ENCODE measurements at places on chromosomes 3 and 15. TPM values are rescaled to one million over a fixed set of nuclear protein-coding genes. Genes with fewer than 3 reads are reported as not detected.

CD200R1L gene
- total RNA-seq, result not detected

NDN gene
- not detected for total RNA-seq

ALG1L2 gene
- total RNA-seq, result 0.44 TPM

SERINC4 gene
- total RNA-seq, result 0.12 TPM

KBTBD13 gene
- not detected for total RNA-seq

CP gene
- total RNA-seq, result 0.52 TPM

BOC gene
- total RNA-seq, result 3.3 TPM

CPN2 gene
- not detected for total RNA-seq

CELF6 gene
- 0.52 TPM for total RNA-seq

DNA sequence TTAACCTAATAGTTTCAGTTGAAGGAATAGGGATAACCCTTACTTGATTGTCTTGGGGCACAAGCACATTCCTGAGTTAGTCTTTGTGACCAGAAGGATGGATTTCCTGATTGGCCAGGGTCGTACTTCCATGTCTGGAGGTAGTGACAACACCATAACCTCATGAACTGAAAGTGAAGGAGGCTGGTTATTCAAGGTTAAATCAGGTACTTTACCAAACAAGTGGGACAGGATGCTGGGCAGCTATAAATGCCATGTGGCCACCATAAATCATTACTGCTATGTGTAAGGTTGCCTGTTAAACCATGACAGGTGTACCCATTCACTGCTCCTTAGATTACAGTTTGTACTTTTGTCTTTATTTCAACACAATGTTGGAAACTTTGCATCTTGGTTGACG is 128.3 kb upstream of the SAMMSON start:
- no peak overlapping the region for H3K4me3 ChIP-seq
- no peaks in the 10 kb centered on the region for H3K27me3 ChIP-seq
- no peaks in the 10 kb centered on the region for H3K36me3 ChIP-seq
- DNase-seq, result no peak
- H3K27ac ChIP-seq, result no peak overlapping the region

GRCh38 chr3:46130631-46131310 is 77.3 kb downstream of the CCR1 start:
- no peak overlapping the region for H3K4me3 ChIP-seq
- no peak overlapping the region for H3K27ac ChIP-seq
- H3K36me3 ChIP-seq, result no peaks in the 10 kb centered on the region
- no peak for DNase-seq

- no peaks in the 10 kb centered on the region for H3K4me1 ChIP-seq
- no peak overlapping the region for H3K27ac ChIP-seq
- no peaks in the 10 kb centered on the region for H3K27me3 ChIP-seq
- no peak overlapping the region for H3K4me3 ChIP-seq
- H3K36me3 ChIP-seq, result no peaks in the 10 kb centered on the region
- no peak for DNase-seq
Measured at GRCh38 chr3:60708191-60708975, 542.9 kb downstream of the FHIT start.

DNA sequence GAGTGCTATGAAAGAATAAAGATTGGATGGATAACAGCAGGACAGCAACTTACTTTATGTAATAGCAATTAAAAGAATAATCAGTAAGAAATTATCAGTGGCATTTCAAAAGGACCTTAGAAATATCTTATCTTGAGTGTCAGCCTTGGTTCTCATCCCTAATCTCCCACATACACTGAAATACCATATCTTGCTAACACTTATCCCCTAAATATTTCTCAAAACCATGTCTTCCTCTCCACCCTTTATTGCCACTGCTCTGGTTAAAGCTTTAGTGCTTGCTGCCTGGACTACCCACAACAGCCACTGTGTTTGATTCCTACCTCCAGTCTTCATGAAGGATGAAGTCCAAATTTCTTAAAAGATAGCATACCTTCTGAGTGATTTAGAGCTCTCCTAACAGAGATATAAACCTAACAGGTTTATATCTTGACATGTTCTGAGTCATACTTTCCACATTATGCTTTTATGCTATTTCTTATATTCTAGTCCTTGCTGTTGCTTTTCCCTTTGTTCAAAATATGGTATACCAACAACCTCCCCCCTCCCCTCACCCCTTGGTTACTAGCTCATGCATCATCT is 202.8 kb downstream of the RSRC1 start:
- no peak overlapping the region for H3K4me3 ChIP-seq
- no peak for DNase-seq
- no peaks in the 10 kb centered on the region for H3K27me3 ChIP-seq
- no peaks in the 10 kb centered on the region for H3K4me1 ChIP-seq
- no peak overlapping the region for H3K27ac ChIP-seq

GRCh38 chr3:33315826-33316225 is 38.6 kb downstream of the FBXL2 start:
- H3K27me3 ChIP-seq, result no peaks in the 10 kb centered on the region
- H3K36me3 ChIP-seq, result no peaks in the 10 kb centered on the region

- H3K27me3 ChIP-seq, result no peaks in the 10 kb centered on the region
- no peaks in the 10 kb centered on the region for H3K36me3 ChIP-seq
- H3K4me1 ChIP-seq, result no peaks in the 10 kb centered on the region
- no peak overlapping the region for H3K27ac ChIP-seq
- DNase-seq, result peak; percentile 41
- H3K4me3 ChIP-seq, result no peak overlapping the region
Measured at GRCh38 chr15:51775967-51776816, 24.8 kb downstream of the TMOD2 start.

DNA sequence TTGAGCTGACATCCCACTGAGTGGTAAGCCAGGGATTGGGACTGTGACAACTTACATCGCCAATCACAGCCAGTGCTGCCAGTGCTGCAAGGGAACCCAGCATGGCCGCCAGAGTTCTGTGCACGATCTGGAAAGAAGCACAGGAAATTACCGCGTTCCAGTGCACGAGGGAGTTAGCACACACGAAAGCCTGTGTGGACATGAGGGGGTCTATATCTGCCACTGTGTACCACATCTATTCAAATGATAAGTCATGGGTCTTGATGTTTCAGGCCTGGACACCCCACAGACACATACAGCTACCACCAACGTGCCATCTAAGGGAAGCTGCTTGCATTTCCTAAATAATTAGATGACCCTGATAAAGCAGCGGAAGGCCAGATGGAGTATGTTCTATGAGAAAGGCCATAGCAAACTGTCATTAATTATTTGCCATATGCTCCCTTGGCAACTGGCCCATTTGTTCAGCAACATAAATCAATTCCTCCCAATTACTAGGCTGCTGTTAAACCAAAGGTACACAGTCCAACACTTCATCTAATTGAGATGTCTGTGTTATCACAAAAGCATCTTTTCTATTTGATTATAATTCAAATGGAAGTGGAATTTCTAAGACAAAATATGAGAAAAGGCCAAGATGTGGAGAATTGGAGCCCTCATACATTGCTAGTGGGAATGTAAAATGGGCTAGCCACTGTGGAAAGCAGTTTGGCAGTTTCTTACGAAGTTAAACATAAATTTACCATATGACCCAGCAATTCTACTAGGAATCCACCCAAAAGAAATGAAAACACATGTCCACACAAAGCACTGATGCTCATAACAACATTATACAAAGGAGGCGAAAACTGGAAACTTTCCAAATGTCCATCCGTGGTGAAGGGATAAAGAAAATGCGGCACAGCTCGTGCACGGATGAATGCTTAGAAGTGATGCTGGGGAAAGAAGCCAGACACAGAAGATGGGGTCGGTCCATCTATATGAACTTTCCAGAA is 108.3 kb downstream of the OCA2 start:
- H3K4me1 ChIP-seq, result no peaks in the 10 kb centered on the region
- H3K27me3 ChIP-seq, result no peaks in the 10 kb centered on the region
- H3K36me3 ChIP-seq, result no peaks in the 10 kb centered on the region
- H3K27ac ChIP-seq, result no peak overlapping the region
- no peak overlapping the region for H3K4me3 ChIP-seq
- DNase-seq, result no peak

DNA sequence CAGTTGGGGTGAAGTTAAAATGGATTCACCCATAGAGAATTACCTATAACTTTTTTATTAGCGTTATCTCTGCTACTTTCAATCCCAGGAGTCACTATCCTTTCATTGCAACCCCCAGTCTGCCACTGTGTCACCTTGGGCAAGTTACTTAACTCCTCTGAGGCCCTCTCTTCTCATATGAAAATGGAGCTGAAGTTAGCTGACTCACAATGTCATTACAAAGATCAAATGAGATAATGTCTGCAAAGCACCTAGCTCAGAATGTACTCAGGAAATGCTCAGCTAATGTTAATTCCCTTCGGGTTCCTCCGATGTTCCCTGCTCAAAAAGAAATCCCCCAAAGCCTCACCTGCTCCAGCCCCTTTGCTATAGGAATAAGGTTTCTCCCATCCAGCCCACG is 50.0 kb downstream of the TRIM42 start:
- DNase-seq, result no peak
- H3K27me3 ChIP-seq, result peaks cover 41% of the 10 kb centered on the region
- H3K27ac ChIP-seq, result no peak overlapping the region
- no peak overlapping the region for H3K4me3 ChIP-seq

DNA sequence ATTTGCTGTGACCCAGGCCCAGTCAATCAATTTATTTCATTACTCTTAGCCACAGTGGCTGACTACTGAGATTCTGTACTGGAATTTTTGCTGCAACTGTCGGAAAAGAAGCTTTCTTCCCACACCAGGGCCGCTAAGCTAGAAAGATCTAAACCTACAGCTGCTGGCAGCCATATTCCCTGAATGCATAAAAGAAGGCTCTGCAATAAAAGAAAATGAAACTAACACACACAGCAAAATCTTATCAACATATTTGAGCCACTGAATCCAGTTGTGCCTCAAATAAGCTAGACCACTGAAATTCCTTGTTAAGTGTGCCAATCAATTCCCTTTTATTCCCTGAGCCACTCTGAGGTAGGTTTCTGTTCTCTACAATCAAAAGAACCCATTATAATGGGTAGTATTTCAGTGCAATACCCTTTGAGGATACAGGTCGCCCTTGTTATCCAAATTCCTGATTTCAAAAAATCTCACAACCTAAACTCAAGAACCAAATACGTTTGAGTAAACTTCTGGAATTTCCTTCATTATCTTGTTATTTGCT is 60.3 kb downstream of the MYO9A start:
- no peak for DNase-seq
- no peak overlapping the region for H3K27ac ChIP-seq
- H3K4me1 ChIP-seq, result no peaks in the 10 kb centered on the region
- no peaks in the 10 kb centered on the region for H3K27me3 ChIP-seq

GRCh38 chr3:188468662-188469061 is 314.7 kb downstream of the LPP start:
- H3K4me1 ChIP-seq, result no peaks in the 10 kb centered on the region
- no peak for DNase-seq
- no peak overlapping the region for H3K4me3 ChIP-seq

DNA sequence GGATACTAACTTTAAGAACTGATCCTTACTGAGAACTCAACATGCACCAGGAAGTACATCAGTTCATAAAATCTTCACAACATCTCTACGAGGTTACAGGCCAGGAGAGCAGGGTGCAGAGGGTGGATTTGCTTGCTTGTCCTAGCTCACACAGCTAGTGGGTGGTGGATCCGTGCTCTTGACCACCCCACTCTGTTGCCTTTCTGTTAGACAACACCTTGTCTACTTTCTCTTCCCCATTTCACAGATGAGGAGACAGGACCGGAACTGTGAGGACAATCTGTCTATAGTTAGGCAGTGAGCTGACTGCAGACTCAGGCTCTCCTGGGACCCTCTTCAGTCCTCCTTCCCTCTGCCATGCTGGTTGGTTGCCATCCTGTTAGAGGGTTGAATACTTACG is 221.7 kb upstream of the TLE3 start:
- H3K27me3 ChIP-seq, result no peaks in the 10 kb centered on the region
- H3K36me3 ChIP-seq, result no peaks in the 10 kb centered on the region
- no peak overlapping the region for H3K4me3 ChIP-seq
- H3K4me1 ChIP-seq, result no peaks in the 10 kb centered on the region
- H3K27ac ChIP-seq, result no peak overlapping the region

DNA sequence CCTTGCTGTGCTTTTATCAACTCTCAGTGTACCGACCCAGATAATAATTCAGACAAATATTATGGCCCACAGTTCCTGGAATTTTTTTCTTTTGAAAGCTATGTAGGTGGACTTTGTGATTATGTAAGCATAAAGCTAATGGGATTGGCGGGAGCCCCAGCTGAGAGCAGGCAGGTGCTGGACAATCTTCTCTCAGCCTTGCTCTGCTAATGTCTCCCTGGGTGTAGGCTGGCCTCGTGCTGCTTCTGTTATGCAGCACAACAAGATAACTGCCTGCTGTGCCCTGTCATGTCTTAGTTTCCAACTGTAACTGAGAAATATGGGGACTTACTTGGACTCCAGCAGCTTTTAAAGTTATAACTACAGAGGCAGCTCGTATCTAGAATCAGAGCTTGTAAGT is 415.0 kb downstream of the PDCD6IP start:
- no peak overlapping the region for H3K4me3 ChIP-seq
- DNase-seq, result no peak
- 0 out of 2 replicates have a peak, but pooled peaks cover 13% of the 10 kb centered on the region for H3K27me3 ChIP-seq
- H3K36me3 ChIP-seq, result no peaks in the 10 kb centered on the region
- H3K4me1 ChIP-seq, result no peaks in the 10 kb centered on the region

GRCh38 chr3:39378088-39378487 is 5.1 kb upstream of the SLC25A38 start:
- no peak overlapping the region for H3K4me3 ChIP-seq
- no peak overlapping the region for H3K27ac ChIP-seq
- peaks cover 4% of the 10 kb centered on the region for H3K4me1 ChIP-seq
- H3K27me3 ChIP-seq, result peaks cover 21% of the 10 kb centered on the region

DNA sequence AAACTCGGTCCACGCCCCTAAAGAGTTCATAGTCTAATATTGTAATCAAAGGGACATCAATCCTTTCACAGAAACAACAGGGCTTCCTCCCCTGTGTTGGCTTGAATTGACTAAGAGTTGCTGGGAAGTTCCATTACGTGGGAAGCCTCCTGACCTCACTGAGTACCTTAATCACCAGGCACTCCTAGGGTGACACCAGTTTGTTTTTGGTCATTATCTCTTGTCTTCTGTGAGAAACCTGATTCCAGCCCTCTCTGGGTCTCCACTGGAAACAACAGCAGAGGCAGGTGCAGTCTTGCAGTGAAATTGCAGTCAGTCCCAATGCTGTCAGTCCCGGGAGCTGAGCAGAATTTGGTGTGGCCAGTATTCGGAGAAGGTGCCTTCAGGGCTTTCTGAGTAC is 55.4 kb downstream of the BOC start:
- H3K4me1 ChIP-seq, result no peaks in the 10 kb centered on the region
- no peak for DNase-seq
- H3K4me3 ChIP-seq, result no peak overlapping the region
- H3K27me3 ChIP-seq, result no peaks in the 10 kb centered on the region

GRCh38 chr15:90130291-90130690 is 28.0 kb upstream of the IDH2 start:
- H3K27ac ChIP-seq, result no peak overlapping the region
- H3K4me1 ChIP-seq, result no peaks in the 10 kb centered on the region
- H3K36me3 ChIP-seq, result no peaks in the 10 kb centered on the region
- no peak overlapping the region for H3K4me3 ChIP-seq
- no peak for DNase-seq

DNA sequence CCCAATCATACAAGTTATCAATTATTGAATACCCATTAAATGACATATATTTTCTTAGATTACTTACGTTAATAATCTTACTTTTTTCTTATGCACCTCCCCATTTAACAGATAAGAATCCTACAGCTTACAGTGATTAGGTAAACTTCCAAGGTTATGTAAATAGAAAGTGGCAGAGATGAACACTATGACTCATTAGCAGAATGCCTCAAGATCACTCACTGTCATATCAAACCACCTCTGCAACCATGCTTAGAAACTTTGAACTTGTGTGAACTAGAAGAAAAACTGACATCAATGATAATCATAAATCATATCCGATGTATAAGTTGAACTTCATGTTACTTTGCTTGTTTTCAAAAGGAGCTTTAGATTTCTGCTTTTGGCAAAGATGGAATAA is 911.6 kb upstream of the ARPP21 start:
- no peak overlapping the region for H3K27ac ChIP-seq
- H3K27me3 ChIP-seq, result no peaks in the 10 kb centered on the region
- H3K36me3 ChIP-seq, result no peaks in the 10 kb centered on the region
- DNase-seq, result no peak
- no peaks in the 10 kb centered on the region for H3K4me1 ChIP-seq

Measured in HCT116 (cell line).